ENCODE measurements at places on chromosomes 3 and 15.

DNA sequence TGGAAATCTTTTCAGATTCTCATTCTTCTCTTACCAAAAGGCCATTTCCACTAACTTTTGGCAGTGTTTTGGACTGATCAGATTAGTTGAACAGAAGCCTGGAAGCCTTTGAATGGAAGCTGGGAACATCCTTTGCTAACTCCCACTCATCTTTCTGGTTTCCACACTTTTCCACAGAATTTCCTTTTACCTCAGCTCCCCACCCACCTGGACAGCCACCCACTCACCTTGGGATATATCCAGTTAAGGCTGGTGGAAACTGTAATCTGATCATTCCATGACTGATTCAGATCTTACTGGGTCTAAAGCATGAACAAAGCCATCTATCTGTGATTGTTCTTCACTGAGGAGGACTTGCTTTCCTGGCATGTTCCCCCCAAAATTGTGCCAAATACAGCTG lies 119.5 kb downstream of the CCNL1 start:
- no peak for DNase-seq

GRCh38 chr3:112738366-112738765 lies 97.4 kb upstream of the CCDC80 start:
- DNase-seq = no peak

- DNase-seq = no peak
Measured at GRCh38 chr15:62545467-62546227, 380.6 kb upstream of the C2CD4B start.

GRCh38 chr3:176712191-176712590 lies 485.1 kb downstream of the TBL1XR1 start:
- no peak for DNase-seq

DNA sequence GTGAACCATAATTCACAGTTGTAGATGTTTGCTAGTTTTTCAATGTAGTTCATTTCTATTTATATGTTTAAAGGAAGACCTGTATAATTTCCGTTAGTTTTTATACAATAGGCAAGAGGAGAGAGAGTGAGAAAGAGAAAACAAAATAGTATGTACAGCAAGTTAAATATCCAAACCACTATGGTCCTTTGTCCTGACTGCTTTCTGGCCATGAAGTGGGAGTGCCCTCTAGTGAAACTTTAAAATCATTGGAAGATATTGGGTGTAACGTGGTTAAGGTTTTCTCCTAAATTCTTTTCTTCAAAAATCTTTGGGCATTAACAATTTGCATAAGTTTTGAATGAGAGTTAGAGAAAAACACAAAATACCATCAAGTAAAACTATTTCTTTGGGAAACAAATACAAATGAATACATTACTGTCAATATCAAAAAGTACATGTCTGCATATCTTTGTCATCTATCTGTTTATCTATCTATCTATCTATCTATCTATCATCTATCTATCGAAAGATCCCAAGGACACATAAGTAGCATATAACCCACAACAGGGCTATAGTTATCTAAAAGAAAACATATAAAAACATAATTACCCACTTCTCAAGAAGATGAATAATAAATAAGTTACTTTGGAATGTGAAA lies 534.6 kb upstream of the ATP11B start:
- no peak for DNase-seq

DNA sequence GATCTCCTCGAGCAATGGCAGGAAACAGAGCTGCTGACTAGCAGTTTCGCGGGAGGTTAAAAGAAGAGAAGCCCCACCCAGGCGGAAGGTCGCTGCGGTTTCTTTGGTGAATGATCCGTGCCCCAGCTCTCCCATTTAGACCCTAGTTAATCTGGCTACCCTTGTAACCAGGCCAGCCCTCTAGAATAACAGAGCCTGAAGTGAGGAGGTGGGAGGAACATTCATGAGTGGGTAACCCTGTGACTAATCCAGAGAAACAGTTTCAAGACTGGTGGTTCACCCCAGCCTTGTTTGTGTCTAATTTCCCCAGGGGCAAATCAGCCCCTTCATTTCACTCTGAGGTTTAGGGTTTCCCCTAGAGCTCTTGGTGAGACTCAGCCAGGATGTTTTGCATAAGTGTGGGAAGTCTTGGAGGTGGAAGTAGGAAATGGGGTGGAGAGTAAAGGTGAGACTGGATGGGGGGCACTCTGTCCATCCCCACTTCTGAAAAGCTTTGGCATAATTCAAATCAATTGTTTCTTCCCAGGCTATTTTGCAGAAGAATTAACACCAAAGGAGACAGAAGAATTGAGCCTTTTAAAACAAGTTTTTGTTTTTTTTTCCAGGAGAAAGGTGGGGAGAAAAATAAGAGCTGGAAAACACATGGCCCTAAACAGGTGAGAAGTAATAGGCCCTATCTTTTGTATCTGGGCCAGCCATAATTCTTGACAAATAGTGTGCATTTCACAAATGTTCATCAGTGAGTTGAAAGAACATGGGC lies 303.1 kb downstream of the RPLP1 start:
- peak; percentile 64 for DNase-seq

DNA sequence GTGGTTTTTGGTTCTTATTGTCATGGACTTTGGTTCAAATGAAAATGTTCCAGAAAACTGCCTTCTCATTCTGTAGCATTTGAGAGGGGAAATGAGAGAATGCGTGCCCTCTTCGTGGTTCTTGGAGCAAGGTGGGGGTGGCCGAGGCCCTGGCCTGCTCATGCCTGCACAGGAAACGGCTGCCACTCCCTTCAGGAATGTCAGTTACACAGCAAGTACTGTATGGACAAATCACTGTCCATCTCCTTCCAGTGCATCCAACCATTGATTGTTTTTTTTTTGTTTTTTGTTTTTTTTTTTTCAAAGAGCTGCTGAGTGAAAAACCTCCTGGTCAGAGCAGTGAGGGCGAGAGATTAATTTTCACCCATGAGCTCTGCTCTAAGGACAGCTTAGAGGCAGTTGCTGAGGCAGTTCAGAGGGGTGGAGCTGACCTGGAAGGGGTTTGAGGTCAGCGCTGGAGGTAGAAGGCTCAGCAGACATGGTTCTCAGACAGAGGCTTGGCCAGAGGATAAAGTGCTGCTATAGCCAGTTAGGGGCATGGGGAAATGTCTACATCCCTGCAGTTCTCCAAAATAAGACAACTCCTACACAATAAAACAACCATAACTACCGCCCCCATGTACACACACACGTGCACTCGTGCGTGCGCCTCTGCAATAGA lies 20.2 kb upstream of the KIF23 start:
- DNase-seq = no peak

GRCh38 chr3:189502676-189503257 lies 128.4 kb upstream of the TP63 start:
- no peak for DNase-seq

GRCh38 chr3:141266797-141267555 lies 35.4 kb downstream of the PXYLP1 start:
- no peak for DNase-seq

- no peak for DNase-seq
Measured at GRCh38 chr3:194482196-194482593, 4.6 kb downstream of the ATP13A3 start.

- no peak for DNase-seq
Measured at GRCh38 chr3:145639003-145639606, 521.9 kb downstream of the PLOD2 start.

DNA sequence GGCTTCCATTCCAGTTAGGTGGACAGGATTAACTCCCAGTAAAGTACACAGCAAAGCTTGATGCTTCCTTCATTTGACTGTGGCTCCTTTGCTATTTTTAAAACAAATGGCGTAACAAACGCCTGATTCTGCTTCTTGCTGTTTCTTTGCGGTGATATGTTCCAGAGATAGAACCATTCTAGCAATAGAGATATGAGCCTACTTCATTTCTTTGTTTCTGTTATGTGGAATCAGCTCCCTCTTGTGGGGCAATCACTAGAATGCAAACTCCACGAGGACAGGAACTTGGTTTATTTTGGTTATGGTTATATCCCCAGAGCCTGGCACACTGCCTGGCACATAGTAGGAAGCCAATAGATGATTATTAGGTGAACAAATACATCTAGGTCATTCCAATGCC lies 122.6 kb upstream of the SLC6A11 start:
- DNase-seq = no peak

GRCh38 chr3:179949412-179949811 lies 87.3 kb downstream of the PEX5L start:
- DNase-seq = no peak
